ENCODE measurements at places on chromosomes 1 and 21.

DNA sequence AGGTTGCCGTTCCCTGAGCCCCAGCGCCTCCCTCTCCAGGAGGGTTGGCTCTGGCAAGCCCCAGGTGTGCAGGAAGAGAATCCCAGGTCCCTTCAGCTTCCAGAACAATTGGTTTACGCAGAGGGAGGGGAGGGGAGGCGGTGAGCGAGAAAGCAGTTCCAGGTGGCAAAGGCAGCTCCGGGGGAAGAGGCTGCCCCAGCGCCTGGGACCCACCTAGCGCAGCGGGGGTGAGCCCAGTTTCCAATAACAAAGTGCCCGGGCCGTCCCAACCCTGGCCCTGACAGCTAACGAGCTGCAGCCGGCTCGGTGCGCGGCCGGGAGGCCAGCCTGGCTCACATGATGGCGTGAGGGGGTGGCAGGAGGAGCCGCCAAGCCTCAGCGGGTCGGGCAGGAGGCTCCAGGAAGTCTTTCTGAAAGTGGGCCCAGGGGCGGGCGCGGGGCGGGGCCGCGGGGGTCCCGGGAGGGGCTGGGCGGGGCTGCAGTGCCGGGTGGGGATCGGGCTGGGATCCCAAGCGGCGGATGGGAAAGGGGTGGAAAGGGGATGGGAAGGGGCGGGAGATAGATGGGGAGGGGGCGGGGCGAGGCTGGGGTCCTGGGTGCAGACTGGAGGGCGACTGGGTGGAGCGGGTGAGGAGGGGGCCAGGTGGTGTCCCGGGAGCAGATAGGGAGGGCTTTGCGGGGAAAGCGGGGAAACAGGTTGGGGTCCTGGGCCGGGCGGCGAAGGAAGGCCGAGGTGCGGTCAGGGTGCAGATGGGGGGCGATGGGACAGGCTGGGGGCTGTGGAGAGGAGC is 22.8 kb downstream of the DHRS3 start:
- peak; percentile 25 for DNase-seq

DNA sequence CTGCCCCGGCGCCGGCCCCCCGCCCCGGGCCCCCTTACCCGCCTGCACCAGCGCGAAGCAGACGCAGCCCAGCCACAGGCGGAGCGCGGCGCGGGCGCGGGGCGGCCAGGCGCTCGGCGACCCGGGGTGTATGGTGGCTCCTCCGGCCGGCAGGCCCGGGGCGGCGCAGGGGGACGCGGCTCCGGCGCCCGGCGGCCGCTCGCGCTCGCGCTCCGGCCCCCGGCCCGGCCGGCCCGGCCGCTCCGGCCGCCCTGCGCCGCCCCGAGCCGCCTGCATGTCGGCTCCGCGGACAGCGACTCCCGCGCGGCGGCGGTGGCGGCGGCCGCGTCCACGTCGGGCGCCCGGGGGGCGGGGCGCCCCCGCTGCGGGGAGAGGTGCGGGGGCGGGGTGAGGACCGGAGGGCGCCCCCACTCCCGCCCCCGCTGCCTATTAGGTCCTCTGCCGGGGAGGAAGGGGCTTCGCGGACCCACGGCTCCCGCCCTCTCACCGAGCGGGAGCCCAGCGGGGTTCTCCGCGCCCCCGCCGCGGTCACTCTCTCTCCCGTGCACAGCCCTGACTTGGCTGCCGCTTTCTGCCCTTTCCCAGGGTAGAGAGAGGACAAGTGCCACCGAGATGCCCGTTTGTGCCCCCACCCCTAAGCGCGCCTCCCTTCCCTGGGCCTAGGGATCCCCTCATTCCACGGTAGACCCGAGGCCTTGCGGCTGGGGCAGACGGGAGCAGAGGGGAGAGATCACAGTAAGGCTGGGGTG is at the start of gene FNDC5:
FNDC5 (minus strand) TSS at position 298 of the 749 bp plus-strand sequence.
- DNase-seq, result no peak

GRCh38 chr21:33733601-33734000 is 91.3 kb downstream of the ITSN1 start:
- DNase-seq, result no peak

DNA sequence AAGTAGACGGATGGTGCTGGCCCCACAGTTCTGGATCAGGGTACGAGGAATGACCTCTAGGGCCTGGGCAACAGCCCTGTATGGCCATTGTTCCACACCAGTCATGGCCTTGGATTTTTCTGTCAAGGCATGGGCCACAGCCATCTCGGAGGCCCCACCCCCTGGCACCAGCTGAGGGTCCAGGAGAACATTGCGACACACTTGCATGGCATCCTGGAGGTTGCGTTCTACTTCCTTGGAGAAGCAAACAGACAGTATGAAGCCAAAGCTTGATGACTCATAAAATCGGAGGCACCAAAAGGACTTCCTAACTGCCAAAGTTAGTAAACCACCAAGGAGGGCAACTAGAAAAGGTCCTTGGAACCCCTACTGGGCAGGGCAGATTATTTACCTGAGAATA is 11.9 kb upstream of the VHLL start:
- DNase-seq, result no peak

DNA sequence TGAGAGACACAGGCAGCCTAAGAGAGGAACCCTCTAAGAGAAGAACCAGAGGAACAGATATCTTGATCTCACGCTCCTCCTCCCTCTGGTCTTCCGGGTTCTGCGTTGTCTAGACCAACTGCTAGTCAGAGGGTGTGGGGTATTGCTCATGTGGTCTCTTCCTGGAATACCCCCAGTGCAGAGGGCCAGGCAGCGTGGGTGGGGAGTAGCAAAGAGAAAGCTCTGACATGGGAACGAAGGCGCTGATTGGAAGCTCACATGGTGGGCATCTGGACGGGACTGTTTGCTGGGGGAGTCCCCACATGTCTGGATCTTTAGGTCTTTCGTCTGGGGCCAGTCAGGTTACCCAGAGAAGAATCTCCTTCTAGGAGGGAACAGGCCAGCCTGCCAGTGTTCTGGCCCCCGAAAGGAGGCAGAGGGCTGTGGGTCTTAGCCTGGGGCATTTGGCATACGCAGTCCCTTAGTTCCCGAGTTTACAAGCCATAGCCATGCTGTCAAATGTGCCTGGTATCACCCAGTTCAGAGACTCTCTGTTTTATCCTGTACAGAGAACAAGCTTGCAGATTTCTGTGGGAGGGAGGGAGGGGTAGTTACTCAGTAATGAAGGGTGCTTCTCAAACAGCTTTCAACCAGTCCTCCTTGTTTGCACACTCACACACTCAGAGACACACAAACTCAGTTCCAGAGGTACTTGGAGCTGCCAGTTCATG is 18.3 kb upstream of the IL6R start:
- DNase-seq, result no peak

- no peak for DNase-seq
Observed at GRCh38 chr1:243375596-243375995, 119.8 kb downstream of the SDCCAG8 start.

DNA sequence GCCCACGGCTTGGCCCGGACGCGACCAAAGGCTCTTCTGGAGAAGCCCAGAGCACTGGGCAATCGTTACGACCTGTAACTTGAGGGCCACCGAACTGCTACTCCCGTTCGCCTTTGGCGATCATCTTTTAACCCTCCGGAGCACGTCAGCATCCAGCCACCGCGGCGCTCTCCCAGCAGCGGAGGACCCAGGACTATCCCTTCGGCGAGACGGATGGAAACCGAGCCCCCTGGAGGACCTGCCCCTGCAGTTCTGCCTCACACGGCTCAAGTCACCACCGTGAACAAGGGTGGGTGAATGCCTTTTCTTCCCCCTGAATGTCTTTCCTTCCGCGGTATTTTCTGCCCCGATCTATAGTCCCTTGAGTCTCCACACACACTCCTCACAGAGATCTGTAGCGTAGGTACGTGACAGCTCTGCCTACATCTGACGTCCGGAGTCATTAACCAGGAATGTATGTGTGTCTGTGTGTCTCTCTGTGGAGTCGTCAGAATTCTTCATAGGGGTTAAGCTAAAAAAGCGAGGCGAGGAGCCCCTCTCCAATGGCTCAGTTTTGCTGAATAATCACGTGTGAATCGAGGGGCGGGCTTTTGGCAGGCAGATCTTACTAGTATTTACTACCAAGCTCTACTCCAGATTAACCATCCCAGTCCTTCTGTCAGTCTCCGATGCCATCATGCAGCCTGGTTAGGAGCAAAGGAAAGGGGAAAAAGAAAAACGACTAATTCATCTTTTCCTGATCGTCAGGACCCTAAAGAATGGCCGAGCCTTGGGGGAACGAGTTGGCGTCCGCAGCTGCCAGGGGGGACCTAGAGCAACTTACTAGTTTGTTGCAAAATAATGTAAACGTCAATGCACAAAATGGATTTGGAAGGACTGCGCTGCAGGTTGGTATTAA is at the start of gene CDKN2C:
CDKN2C (plus strand) TSS at position 635 of the 898 bp plus-strand sequence; CDS start at position 759, 124 bp downstream.
- peak; percentile 46 for DNase-seq

DNA sequence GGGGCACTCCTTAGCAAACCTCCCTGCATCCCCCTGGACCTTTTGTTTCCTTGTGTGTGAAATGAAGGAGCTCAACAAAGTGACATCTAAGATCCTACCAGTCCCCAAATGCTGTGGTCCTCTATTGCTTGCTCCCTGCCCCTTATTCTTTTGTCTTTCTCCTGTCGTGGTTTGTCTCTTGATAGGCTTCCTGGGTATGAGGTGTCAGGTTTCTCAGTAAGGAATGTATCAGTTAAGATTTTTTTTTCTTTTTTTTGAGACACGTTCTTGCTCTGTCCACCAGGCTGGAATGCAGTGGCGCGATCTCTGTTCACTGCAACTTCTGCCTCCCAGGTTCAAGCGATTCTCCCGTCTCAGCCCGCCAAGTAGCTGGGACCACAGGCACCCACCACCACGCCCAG is 16.8 kb downstream of the CNIH3 start:
- no peak for DNase-seq

DNA sequence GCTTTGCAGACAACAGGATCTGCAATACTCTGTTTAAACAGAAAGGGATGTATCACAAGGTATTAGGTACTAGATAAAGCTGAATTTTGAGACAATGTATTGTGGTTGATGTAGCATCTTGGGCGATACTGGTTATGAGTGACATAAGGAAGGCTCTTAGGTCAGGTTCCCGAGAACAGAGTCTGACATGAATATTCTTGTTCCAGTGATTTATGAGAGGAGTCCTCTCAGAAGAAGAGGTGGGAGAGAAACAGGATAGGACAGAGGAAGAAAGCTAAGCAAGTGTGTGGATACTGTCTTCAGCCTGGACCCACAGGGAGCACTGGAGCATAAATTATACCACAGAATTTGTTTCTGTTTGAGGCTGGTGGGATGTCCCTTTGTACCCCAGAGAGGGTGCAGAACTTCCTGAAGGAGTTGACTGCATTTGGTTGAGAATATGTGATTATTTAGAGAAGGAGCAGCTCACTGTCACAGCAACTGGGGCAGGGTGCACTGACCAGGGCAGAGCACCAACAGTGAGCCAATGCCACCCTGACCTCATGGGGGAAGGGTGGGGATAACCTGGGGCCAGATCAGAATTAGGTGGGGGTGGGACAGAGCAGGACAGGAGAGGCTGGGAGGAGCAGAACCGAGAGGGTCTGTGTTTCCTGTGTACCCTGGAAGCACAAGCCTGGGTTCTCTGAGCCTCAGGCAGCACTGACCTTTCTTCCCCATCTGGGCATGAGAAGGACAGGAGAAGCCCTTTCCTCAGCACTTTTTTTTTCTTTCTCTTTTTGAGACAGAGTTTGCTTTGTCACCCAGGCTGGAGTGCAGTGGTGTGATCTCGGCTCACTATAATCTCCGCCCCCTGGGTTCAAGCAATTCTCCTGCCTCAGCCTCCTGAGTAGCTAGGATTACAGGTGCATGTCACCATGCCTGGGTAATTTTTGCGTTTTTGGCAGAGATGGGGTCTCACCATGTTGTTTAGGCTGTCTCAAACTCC is 36.3 kb upstream of the SLC6A9 start:
- no peak for DNase-seq
